Left forelimb (tissue), 1 donor: ENCODE measurements at places on chromosomes 6 and 20.

DNA sequence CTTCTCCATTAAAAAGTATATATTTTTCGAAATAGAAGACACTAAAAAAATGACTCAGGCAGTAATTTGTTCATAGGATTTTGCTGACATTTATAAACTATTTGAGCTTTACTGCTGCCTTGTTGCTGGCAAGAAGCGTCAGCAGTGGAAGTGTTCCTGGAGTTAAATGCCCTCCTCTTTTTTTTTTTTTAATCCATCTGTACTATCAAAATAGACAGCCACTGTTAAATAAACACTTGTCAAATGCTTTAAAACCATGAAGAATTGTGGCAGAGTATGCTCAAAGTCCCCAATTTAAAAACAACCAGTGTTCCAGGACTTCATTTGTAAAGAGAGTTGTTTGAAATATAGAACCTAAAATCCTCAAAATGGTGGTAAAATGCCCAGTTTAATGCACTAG, 253.8 kb downstream of the NKAIN2 start:
- DNase-seq, result no peak

DNA sequence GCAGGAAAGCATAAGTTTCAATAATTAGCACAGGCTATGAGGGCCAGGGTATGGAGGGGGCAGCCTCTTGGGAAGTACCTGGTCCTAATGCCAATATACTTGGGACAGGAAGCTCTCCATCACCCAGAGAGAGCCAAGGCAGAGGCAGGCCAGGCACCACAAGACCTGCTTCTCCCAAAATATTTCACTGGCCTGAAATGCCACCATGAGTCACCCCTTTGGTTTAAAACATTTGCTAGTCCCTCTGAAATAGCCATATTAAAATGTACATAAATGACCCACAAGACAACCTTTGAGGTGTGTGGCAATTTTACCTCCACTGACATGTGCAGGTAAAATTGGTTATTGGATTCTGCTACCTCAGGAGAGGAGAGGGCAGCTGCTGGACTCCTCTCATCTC, 23.4 kb upstream of the SCUBE3 start:
- DNase-seq, result no peak

DNA sequence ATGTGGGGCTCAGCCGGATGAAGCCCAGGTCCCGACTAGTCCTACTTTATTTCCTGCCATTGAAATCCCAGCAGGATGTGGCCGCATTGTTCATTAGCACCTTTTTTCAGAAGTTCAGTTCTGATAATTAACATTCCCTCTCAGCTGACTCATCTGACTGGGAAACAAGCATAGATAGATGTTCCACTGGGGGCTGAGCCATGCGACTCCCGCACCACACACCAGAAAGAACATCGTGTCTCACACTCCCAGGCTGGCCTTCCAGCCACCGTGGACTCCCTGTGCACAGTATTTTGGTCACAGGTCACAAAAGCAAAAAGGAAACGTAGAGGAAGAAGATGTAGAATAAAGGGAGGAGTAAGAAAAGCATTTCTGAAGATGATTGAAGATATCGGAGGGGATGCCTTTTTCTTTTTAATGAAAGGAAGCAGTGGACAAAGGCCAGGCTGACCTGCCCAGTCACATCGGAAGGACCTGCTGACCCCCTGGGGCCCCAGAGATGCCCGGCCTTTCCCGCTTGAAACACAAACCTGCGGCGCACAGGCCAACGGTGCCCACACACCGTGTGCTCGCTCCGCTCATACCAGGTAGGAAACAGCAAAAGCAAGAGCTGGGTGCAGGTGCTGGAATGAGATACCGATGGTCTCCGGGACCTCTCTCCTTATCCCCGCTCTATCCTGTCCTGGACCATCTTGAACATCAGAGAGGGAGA, 11.8 kb downstream of the RPS6KA2 start:
- no peak for DNase-seq

DNA sequence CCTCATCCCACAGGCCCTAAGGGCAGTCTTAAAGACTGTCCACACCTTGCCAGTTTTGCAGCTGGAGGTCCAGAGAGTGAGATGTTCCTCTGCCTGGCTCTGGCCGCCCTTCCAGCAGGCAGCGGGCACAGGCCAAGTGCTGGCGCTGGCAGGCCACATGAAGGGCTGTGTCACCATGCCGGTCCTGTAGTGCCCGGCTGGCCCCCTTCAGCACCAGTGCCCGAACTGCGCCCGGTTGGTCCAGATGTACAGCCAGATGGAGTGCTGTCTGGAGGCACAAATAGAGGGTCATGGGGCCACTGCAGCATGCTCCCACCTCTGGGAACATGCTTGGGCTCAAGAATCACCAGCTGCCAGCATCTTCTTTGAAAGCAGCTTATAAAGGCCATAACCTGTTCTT, 3.8 kb downstream of the NFKBIE start:
- DNase-seq, result no peak

GRCh38 chr6:166381733-166382499, 824 bp downstream of the MPC1 start:
- DNase-seq, result peak; percentile 72

- no peak for DNase-seq
These were observed 113.0 kb upstream of the TMEM170B start for GRCh38 chr6:11424395-11425034.

- no peak for DNase-seq
These were observed 20.6 kb downstream of the CDC5L start for GRCh38 chr6:44407951-44408670.

GRCh38 chr6:44967481-44967880, 360.6 kb upstream of the RUNX2 start:
- DNase-seq, result no peak
